ENCODE measurements at places on chromosomes 7 and 10. TPM values are rescaled to one million over a fixed set of nuclear protein-coding genes. Genes with fewer than 3 reads are reported as not detected.

The WNT8B gene
- not detected for total RNA-seq

The CYP3A5 gene
- not detected for total RNA-seq

DNA sequence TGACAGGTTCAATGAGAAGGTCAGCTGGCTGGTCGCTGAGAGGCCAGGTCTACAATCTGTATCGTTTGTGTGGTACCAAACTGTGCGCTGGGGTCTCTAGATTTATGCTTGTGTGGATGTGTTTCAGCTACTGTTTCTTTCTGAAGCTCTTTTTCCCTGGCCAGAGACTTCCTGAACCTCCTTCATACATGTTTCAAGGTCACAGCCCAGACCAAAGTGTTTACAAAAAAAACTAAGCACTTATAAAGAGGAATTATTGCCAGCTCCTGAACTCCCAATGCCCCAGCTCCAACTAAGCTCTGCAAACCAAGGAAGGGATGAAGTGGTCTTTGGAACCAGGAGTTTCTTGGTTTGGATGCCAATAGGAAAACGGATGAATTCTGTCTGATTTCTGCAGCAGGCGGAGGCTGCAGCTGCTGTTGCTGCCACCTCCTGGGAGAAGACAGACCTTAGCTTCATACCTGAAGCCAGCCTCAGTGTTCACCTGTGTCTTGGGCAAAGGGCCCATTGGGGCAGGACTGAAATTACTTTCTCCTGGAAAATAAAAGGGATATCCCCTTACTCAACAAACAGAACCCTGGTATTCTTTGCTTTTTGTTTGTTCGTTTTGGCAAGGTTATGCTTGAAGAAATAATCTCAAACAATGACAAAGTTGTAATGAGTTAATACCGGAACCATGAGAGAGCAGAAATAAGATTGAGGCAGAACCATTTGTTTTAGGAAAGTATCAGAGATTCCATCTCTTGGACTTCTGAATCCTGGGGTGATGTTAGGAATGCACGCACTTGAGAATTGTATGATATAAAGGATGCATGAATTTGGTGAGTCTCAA, 24.6 kb upstream of the MKLN1 start:
- DNase-seq = peak; percentile 53

GRCh38 chr7:136275794-136276193, 298.6 kb upstream of the MTPN start:
- no peak for DNase-seq

- DNase-seq = no peak
Measured at GRCh38 chr10:2660276-2660675, 407.1 kb upstream of the PFKP start.

DNA sequence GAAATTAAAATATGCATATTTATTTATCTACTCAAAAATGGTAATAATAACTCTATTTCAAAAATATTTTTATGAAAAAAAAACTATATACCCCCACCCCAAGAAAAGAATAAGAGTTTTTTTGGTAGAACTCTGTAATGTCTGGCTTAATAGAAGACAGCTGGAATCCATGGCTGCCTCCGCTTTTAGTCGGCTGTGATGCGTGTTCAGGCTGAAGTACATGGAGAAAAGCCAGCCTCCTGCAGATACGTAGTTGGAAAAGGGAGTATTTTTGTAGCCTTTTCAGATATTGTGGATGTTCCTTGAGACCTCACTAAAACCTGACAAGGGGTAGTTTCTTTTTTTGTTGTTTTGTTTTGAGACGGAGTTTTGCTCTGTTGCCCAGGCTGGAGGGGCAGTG, 10.0 kb downstream of the FOXK1 start:
- no peak for DNase-seq

DNA sequence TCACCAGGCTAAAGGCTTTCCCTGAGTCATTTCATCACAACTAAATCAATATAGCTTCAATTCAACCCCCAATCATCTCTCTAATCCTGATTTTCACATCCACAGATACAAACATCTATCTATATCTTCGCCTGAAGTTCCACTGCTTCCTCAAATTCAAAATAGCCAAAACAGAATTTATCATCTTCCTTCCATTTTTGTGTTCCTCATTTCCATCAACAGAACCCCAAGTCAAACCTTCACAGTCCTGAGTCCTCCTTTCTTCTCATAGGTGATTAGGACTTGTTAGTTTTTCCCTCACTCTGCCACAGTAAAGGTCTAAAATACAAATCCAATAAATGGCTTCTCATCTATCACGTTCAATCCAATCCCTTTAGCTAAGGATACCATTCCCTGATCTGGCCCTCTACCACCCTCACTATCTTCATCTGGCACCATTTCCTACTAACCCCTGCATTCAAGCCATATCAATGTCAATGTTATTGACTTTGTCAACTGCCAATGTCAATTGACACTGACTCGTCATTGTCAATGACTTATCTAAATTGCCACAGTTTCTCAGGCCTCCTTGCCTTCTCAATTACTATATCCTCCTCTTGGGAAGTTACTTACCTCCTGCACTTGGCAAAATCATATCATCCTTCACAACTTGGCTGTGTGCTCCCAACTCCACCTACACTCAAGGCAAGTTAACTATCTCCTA, 2.6 kb downstream of the HYCC1 start:
- no peak for DNase-seq

GRCh38 chr10:5078547-5079180, 15.6 kb upstream of the AKR1C3 start:
- DNase-seq = no peak

The PKD2L1 gene
- not detected for total RNA-seq

DNA sequence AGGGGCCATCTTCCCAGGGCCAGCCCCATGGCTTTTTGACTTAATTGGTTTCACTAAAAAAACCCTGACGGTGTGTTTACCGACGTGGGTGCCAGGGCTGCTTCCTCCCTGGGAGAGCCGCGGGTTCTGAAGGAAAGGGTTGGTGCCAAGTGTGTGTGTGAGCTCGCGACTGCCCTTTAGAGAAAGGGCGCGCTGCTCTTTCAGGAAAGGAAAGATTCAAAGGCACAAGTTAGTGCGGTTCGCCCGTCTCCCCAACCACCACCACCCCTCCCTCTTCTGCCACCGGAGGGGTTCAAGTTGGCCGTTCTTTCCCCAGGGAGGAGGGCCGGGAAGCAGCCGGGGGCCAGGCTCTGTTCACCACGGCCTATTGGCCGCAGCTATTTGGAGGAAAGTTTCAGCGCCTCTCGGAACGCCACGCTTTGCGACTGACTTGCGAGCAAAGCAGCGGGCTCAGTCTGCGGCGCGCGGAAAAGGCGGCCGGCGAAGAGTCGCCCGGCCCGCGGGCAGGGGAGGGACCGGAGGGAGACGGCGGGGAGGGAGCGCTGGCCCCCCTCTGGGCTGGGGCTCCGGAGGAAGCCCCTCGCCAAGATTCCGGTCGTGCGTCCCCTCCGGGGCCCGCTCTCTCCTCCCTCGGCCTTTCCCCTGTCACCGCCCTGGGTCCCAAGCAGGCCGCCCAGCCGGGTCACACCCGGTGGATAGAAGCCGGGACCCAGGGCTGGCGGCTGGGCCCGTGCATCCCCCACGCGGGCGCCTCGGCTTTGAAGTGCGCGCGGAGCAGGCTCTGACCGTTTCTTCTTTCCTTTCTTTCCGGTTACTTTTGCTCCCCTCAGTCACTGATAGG, 165.9 kb upstream of the PPP1R3A start:
- DNase-seq = peak; percentile 44

- DNase-seq = peak; percentile 19
Measured at GRCh38 chr10:50310560-50311174, 59.4 kb upstream of the ASAH2 start.

- DNase-seq = peak; percentile 49
Measured at GRCh38 chr10:70493660-70494234, 15.2 kb downstream of the PALD1 start.

The CXCL12 gene
- total RNA-seq = 2.9 TPM

The TMEM225B gene
- 0.09 TPM for total RNA-seq

DNA sequence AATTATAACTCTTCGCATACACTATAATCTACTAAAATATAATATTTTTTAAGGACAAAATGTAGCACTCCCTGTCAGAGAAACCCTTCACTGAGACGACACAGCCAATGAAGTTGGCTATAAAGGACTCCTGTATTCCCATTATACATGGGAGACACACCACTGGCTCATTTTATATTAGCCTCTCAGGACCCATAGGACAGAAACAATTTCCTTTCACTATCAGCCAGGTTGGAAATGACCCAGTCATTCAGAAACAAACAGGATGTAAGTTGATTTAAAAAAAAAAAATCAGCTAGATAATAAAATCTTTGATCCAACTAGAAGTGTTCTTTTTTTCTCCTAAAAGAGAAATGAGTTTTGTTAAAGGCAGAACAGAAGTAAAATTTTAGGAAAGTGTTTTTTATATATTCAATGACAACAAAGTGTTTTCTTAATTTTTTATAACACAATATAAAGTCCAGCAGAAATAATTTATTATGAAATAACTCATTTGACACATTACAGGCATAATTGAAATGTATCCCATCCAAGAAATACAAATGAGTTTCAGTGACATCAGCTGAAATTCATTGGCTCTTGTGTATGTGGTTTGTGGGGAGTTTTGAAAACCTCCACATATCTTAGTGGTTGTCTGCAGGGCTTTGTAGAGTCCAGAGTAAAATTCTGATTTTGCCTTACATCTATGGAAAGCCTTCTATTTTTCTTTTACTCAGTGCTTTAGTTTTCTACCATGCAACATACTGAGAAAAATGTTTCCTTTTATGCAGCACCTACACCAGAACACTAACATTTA, 64.1 kb downstream of the CTTNBP2 start:
- no peak for DNase-seq

GRCh38 chr7:36408589-36408988, 18.9 kb downstream of the ANLN start:
- peak; percentile 20 for DNase-seq

The ERCC6 gene
- 16.0 TPM for total RNA-seq

- no peak for DNase-seq
Measured at GRCh38 chr10:71061472-71061871, 150.9 kb upstream of the UNC5B start.

DNA sequence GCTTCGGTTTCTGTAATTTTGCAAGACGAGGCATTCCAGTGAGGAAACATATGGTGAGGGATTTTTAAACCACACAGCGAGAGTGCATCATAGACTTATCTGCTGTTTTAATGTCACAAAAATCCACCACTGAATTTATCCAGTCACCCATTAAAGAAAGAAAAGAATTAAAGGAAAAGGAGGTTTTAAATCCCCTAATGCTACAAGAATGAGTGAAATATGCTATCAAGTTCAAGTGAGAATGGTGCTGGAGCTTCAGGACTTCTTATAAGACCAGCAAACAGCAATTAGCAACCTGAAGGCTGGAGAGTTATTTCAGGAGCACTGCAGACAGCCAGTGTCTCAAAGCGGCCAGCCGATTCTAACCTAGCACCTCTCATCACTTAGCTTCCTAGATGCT, 439.1 kb upstream of the MGMT start:
- no peak for DNase-seq

DNA sequence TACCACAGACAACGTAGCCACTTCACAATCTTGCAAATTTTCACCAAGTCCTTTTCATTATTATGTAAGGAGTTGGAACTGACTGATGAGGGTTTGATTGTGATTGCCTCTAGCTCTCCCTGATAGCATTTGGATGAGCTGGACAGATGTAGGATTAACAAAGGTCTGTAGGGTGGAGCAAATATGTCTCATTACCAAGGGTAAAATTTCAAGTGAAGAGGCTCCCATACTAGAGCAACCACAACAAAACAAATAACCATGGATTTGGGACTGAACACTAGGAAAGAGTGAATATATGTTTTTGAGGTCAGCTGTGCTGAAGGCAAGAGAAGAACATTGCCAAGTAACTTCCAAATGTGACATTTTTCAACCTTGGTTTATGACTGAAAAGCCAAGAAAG, 281.7 kb downstream of the NEBL start:
- no peak for DNase-seq

The HMX2 gene
- total RNA-seq = not detected

- no peak for DNase-seq
Measured at GRCh38 chr7:154960063-154960790, 42.7 kb downstream of the PAXIP1 start.

Measured in dermis blood vessel endothelial cell (primary cell).